ENCODE measurements at places on chromosomes 2 and 18.
A peak's percentile ranks its signal among the peaks of the same experiment; 100 is the strongest.

- H3K4me1 ChIP-seq: no peaks in the 10 kb centered on the region
- H3K27ac ChIP-seq: no peak overlapping the region
- no peak overlapping the region for H3K4me3 ChIP-seq
- H3K36me3 ChIP-seq: no peaks in the 10 kb centered on the region
- no peaks in the 10 kb centered on the region for H3K27me3 ChIP-seq
Observed at GRCh38 chr2:239502430-239503186, 101.8 kb upstream of the HDAC4 start.

DNA sequence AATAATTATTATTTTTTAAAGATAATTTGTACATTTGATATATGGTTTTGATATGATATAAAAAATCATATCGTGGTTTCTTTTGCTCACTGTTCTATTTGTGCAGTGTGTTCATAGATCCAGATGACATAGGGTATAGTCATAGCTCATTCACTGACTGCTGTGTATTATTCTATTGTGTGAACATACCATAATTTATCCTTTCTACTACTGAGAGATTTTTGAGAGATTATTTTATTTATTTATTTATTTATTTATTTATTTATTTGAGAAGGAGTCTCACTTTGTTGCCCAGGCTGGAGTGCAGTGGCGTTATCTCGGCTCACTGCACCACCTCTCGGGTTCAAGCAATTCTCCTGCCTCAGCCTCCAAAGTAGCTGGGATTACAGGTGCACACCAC is 39.0 kb downstream of the FER1L5 start:
- H3K4me1 ChIP-seq: no peaks in the 10 kb centered on the region
- H3K36me3 ChIP-seq: no peaks in the 10 kb centered on the region
- no peak overlapping the region for H3K27ac ChIP-seq
- peaks cover 4% of the 10 kb centered on the region for H3K27me3 ChIP-seq
- no peak overlapping the region for H3K4me3 ChIP-seq

- no peak for DNase-seq
- H3K4me1 ChIP-seq: no peaks in the 10 kb centered on the region
- no peaks in the 10 kb centered on the region for H3K36me3 ChIP-seq
Observed at GRCh38 chr2:208065476-208065875, 40.1 kb upstream of the PLEKHM3 start.

- H3K4me3 ChIP-seq: peak overlapping the region; percentile 30
- peaks cover 96% of the 10 kb centered on the region for H3K36me3 ChIP-seq
- no peaks in the 10 kb centered on the region for H3K27me3 ChIP-seq
- peaks cover 87% of the 10 kb centered on the region for H3K4me1 ChIP-seq
- H3K27ac ChIP-seq: peak overlapping the region; percentile 92
- DNase-seq: no peak
Observed at GRCh38 chr2:203720915-203721672, 14.7 kb downstream of the CD28 start.

DNA sequence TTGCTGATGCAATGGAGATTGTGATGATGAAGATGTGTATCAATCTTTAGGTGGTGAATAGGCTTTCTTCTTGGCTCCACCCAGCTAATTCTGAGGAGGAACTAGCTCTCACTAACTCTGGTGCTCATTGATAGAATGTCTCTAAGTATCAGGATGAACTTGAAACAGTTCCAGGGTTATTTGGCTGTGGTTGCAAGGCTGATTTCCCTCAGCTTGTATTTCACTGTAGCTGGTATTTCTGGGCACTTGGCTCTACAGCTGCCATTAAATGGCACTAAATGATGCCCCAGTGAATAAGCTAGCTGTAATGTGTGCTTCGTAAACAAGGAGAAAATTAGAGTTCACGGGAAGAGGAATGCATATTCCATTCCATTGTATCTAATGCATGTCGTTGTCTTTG is 241.2 kb downstream of the RPIA start:
- H3K27ac ChIP-seq: no peak overlapping the region
- no peak overlapping the region for H3K4me3 ChIP-seq
- H3K4me1 ChIP-seq: peaks cover 5% of the 10 kb centered on the region
- no peak for DNase-seq
- no peaks in the 10 kb centered on the region for H3K36me3 ChIP-seq

DNA sequence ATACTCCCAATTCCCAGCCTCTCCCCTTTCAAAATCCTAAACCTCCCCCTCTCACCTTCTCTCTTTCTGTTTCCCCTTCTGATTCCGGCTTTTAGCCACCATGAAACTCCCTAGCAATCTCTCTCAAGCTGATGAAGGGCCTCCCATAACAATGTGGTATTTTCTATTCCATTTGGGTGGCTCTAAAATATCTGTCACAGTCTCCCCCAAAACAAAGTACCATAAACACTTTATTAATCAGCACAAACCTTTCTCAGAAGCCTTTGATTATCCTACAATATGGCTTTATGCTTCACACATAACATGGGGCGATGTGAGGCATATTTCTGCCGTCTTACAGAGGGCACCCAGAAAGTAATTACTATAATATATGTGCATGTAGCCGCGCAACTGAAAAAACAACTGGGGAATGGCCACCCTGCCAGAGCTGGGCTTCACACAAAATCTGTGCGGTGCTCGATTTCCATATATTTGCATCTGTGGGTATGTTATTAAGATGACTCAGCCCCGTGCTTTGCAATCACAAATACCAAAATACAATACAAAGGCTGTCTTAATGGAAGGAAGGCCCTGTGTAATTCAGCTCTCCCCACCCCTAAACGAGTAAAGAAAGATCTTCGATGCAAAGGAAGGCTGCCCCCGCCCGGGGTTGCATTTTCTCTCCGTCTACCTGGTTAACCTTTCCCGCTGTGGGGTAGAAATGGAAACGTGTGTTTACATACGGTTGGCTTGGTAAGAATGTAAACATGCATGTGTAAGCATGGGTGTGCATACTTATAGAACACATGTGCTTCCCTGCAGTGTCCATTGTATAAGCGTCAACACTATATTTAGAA is 81.4 kb downstream of the CELF4 start:
- DNase-seq: no peak
- H3K4me3 ChIP-seq: no peak overlapping the region
- H3K4me1 ChIP-seq: peaks cover 9% of the 10 kb centered on the region
- H3K27me3 ChIP-seq: peaks cover 71% of the 10 kb centered on the region

DNA sequence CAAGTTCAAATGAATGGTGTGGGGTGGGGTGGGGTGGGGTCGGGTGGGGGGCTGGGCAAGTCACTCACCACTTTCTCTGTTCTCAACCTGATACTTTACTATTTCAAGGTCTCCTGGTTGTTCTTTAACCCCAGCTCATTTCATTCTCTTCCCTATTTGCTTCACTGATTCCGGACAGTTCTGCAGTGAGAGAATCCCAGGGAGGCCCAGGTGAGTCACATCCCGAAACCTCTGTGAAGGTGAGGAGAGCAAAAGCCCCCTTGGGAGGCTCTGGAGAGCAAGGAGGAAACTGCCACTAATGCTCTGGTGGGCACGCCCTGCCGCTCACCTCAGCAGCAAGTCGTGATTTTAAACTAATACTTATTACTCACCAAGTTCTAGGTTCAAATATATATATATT is 8.9 kb downstream of the EDAR start:
- H3K4me1 ChIP-seq: peaks cover 58% of the 10 kb centered on the region
- no peak overlapping the region for H3K27ac ChIP-seq
- DNase-seq: no peak
- no peak overlapping the region for H3K4me3 ChIP-seq
- no peaks in the 10 kb centered on the region for H3K36me3 ChIP-seq

DNA sequence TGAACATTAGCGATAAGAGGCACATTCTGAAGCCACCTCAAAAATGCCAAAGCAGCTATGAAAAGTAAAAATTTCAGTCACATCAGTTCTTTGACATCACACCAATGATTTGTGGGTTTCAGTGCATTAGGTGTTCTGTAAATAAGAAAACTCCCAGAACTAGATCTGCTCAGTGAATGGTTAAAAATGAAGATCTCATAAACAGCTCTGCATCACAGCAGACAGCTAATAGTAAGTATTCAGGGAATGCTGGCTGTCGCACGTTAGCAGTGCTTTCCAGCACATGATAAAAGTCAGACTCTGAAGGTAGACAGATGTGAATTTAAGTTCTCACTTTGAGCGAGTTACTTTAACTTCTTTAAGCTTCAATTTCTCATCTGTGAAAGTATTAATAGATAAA is 154.9 kb downstream of the SATB2 start:
- no peak for DNase-seq
- no peaks in the 10 kb centered on the region for H3K4me1 ChIP-seq
- H3K27ac ChIP-seq: no peak overlapping the region
- no peaks in the 10 kb centered on the region for H3K36me3 ChIP-seq
- no peak overlapping the region for H3K4me3 ChIP-seq

DNA sequence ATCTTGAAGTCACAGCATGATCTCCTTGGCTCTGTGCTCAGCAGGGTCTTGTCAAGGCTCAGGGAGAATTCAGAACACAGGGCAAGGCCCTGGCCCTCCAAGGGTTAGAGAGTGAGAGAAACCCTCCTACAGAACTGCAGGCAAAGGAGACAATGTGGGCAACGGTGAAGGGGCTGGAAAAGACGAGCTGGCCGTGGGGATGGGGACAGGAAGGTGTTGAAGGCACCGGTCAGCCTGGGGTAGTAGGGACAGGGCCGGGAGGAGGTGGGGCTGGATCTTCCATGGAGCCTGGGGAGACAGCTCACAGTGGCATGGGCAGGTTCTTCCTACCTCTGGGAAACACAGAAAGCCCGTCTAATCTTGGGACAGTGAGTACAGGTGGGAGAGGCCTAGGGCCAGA is 92.2 kb upstream of the MCFD2 start:
- peaks cover 79% of the 10 kb centered on the region for H3K36me3 ChIP-seq
- no peaks in the 10 kb centered on the region for H3K27me3 ChIP-seq

GRCh38 chr2:170518911-170519310 is 196.2 kb upstream of the SP5 start:
- no peaks in the 10 kb centered on the region for H3K36me3 ChIP-seq
- no peaks in the 10 kb centered on the region for H3K4me1 ChIP-seq
- H3K4me3 ChIP-seq: no peak overlapping the region
- peaks cover 6% of the 10 kb centered on the region for H3K27me3 ChIP-seq
- no peak overlapping the region for H3K27ac ChIP-seq

- peaks cover 11% of the 10 kb centered on the region for H3K4me1 ChIP-seq
- H3K27ac ChIP-seq: no peak overlapping the region
- no peaks in the 10 kb centered on the region for H3K36me3 ChIP-seq
- no peak overlapping the region for H3K4me3 ChIP-seq
- peaks cover 43% of the 10 kb centered on the region for H3K27me3 ChIP-seq
- DNase-seq: no peak
Observed at GRCh38 chr18:55775972-55776371, 188.0 kb upstream of the TCF4 start.
